MG63 (cell line): ENCODE measurements at places on chromosomes 3 and 15.
A peak's percentile ranks its signal among the peaks of the same experiment; 100 is the strongest.

- DNase-seq, result no peak
These were observed 28.6 kb downstream of the FAM174B start for GRCh38 chr15:92627014-92627413.

GRCh38 chr3:128128251-128128650, 4.6 kb upstream of the RUVBL1 start:
- DNase-seq, result no peak

DNA sequence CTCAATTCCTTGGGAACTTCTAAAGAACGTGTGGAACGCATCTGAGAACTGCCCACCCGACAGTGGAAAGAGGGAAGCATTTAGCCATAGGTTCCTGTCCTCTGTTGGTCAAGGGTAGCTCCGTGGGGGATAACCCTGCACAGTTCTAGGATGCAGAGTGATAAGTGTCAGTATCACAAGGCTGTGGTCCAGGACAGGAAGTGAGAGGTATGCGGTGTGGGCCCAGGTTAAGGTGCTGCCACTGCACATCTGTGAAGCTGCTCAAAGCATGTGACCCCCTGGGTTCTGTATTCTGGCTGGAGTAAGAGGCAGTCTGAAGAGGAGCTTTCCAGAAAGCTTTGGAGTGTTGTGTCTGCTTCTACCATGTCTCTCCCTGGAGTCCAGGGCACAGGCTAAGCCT, 51.7 kb upstream of the HES1 start:
- DNase-seq, result no peak

DNA sequence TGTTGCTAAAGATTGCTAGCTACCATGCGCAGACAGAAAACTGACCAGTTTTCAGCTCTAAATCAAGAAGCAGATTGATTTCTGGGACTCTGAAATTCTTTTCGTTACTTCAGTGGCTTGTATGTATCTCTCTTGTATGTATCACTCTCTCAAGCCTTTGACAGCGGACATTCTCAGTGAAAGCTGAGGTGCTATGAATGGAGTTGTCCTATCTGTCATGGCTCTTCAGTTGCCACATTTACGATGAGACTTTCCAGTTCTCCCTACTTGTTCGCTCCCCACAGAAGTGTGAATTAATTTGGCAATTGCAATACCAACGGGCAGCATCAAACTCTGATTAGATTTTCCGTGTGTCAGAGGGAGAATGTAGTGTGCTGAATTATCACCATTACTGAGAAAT, 432.4 kb downstream of the GRM7 start:
- DNase-seq, result no peak

- DNase-seq, result peak; percentile 75
These were observed 45.6 kb upstream of the FSTL1 start for GRCh38 chr3:120496278-120497002.
